Gastroesophageal sphincter (tissue), 4 donors: ENCODE measurements at places on chromosomes 1 and 21.

- ATAC-seq = no peak
These were observed 70.0 kb upstream of the NFIA start for GRCh38 chr1:61012341-61012761.

DNA sequence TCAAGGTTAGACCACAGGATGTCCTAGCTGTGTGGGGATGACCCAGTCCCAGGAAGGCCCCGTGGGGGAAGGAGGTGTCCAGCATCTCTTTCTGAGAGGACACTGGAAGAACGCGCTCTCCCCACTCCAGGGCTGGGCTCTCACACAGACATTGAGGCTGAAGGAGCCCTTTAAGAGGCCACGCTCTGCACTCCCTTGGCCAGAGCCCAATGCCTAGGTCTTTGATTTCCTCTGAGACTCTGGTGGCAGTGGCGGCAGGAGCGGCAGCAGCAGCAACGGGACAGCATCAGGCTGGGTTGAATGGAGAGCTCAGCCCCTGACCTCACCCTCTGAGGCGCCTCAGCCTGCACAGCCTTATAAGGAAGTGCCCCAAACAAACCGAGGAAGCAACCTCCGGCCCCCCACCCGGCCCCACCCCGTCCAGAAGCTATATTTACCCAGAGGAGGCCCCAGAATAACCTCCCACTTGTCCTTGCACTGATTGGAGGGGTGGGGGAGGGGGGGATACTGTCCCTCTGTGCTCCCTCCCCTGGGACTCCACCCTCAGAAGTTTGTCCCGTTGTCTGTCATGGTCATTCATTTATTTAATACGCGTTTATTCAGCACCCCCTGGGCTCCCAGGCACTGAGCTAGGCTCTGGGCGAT, 12.3 kb downstream of the NES start:
- ATAC-seq = no peak

GRCh38 chr1:83060221-83060620, 938.7 kb downstream of the TTLL7 start:
- ATAC-seq = no peak

- no peak for ATAC-seq
These were observed 29.3 kb upstream of the MAN1C1 start for GRCh38 chr1:25587290-25587689.

DNA sequence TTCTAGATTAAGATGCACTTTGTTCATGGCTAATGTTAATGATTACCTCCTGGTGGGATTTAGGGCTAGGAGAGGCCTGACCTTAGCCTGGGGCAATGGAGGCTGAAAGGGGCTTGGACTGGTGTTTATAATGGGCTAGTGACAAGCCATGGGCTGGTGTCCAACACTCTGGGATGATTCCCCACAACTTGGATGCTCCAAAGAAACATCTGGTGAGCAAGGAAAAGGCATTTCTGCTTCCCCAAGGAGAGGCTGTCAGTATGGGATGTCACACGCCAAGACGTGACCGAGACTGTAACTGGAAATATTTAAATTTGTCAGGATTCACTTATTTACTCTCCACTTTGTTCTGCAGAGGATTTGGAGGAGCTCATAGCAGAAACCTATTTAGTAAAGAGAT, 45.2 kb downstream of the PTPRU start:
- no peak for ATAC-seq

- ATAC-seq = no peak
These were observed 131.7 kb upstream of the GRIK3 start for GRCh38 chr1:37166005-37166404.
